ENCODE measurements at places on chromosomes 11 and 22. TPM values are rescaled to one million over a fixed set of nuclear protein-coding genes. Genes with fewer than 3 reads are reported as not detected.

Gene ALDH3B1
- total RNA-seq = 0.23 TPM

GRCh38 chr11:46477136-46477535 lies 85.6 kb upstream of the CHRM4 start:
- H3K4me1 ChIP-seq = no peaks in the 10 kb centered on the region
- no peaks in the 10 kb centered on the region for H3K27me3 ChIP-seq
- no peak overlapping the region for H3K4me3 ChIP-seq
- no peaks in the 10 kb centered on the region for H3K36me3 ChIP-seq
- no peak overlapping the region for H3K27ac ChIP-seq

DNA sequence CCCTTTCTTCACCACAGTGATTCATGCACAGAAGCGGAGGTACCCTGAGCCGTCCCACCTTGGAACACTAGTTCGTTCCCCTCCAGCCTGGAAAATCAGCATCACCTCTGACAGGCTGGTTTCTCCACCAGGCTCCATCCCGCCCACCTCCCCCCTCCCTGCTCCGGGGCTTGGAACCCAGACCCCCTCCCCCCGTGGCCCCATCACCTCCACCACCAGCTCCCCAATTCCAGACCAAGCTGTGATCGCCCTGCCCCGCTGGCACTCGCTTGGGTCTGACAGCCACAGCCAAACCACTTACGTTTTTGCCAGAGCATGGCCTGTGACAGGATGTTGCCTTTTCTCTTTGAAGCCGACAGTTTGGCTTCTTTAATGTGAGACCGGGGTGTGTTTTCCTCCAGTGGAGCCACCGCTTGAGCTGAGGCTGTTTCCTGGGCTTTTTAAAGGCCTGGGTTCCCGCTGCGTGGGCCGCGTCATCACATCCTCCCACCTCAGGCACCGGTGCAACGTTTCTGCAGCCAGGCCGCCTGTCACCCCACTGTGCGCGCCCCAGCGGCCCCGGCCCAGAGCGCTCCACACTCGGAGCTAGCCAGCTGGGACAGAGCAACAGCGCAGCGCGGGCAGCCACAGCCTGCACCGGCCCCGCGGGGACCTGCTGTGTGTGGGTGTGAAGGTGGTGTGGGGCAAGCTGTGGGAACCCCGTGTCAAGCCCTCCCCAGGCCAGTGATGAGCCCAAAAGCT lies at the start of gene POU2AF1:
Gene POU2AF1, minus strand, starts transcription at position 415 of the 741 bp plus-strand sequence. Its CDS starts 98 bp downstream, at position 317.
- no peak within 1 kb of the TSS for H3K4me3 ChIP-seq
- peaks cover 3% of the 10 kb centered on the region for H3K27me3 ChIP-seq
- DNase-seq = no peak
- H3K27ac ChIP-seq = no peak within 1 kb of the TSS
- H3K36me3 ChIP-seq = no peaks in the 10 kb centered on the region

Gene PHF21B
- total RNA-seq = 36.5 TPM

Gene NAV2
- total RNA-seq = 14.1 TPM

GRCh38 chr11:36155124-36155561 lies 134.1 kb downstream of the COMMD9 start:
- H3K4me3 ChIP-seq = no peak overlapping the region
- H3K27ac ChIP-seq = peak overlapping the region; percentile 86
- no peaks in the 10 kb centered on the region for H3K36me3 ChIP-seq
- DNase-seq = no peak
- peaks cover 18% of the 10 kb centered on the region for H3K4me1 ChIP-seq

Measured in neural crest cell (in vitro differentiated cells).